ENCODE measurements at places on chromosomes 2 and 18. TPM values are rescaled to one million over a fixed set of nuclear protein-coding genes. Genes with fewer than 3 reads are reported as not detected.

GRCh38 chr18:10736984-10737383 lies 211.2 kb downstream of the NAPG start:
- no peak for DNase-seq

DNA sequence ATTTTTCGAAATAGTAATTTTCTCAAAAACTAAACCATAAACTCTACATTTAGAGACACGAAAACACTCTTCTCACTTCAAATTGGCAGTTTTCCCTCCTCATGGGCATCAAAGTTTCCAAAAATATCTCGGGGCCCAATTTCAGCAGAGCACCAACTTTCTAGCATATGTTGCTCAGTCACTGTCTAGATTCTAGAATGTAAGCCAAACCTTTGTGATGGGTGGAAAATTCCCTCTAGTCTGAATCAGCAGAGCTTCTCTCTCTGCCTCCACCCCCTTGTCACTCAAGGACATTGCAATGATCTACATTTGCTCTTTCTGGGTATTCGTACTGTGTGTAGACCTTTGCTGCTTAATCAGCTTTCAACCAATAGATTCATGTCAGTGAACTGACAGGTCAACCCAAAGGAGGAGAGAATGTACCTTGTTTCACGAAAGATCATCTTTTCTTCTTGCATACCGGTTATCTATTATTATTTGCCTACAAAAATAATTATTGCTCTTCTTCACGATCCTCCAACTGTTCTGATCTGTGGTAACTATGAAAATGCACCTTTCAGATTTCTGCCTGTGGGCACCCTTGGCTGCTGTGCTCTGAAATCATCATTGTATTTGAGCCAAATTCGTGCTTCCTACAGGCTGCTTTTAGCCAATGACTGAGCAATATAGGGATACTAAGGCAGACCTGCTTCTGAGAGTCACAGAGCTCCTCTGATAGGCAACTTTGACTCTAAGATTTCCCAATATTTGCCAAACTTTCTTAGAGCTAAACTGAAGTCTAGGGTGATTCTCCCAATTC lies 38.7 kb upstream of the GLS start:
- no peak for DNase-seq

DNA sequence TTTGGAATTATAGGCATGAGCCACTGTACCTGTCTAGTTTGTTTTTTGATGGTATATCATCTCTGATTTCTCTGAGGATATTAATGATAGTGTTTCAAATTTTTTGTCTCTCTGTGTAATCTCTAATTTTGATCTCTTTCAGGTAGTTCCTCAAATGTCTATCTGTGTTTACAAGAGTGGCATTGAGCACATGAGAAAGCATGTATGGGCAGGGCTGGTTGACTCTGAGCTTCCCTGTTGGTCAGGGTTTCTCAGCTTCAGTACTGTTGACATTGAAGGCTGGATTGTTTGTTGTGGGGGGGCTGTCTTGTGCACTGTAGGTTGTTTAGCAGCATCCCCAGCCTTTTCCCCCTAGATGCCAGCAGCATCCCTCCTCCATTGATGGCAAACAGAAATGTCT lies 79.9 kb downstream of the TMEM247 start:
- DNase-seq = no peak

DNA sequence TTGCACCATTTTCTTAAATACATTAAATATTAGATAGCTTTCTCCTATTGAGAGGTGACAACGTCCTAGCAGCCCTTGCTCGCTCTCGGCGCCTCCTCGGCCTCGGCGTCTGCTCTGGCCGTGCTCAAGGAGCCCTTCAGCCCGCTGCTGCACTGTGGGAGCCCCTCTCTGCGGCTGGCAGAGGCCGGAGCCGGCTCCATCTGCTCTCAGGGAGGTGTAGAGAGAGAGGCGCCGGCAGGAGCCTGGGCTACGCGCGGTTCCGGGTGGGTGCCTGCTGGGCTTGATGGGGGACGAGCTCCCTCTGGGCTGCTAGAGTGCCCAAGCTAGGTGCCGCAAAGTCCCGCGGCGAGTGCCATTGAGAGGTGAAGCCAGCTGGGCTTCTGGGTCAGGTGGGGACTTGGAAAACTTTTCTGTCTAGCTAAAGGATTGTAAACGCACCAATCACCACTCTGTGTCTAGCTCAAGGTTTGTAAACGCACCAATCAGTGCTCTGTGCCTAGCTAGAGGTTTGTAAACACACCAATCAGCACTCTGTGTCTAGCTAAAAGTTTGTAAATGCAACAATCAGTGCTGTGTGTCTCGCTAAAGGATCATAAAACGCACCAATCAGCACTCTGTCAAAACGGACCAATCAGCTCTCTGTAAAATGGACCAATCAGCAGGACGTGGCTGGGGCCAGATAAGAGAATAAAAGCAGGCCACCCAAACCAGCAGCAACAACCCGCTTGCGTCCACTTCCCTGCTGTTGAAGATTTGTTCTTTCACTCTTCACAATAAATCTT lies 3.1 kb downstream of the RPRD1A start:
- DNase-seq = no peak

DNA sequence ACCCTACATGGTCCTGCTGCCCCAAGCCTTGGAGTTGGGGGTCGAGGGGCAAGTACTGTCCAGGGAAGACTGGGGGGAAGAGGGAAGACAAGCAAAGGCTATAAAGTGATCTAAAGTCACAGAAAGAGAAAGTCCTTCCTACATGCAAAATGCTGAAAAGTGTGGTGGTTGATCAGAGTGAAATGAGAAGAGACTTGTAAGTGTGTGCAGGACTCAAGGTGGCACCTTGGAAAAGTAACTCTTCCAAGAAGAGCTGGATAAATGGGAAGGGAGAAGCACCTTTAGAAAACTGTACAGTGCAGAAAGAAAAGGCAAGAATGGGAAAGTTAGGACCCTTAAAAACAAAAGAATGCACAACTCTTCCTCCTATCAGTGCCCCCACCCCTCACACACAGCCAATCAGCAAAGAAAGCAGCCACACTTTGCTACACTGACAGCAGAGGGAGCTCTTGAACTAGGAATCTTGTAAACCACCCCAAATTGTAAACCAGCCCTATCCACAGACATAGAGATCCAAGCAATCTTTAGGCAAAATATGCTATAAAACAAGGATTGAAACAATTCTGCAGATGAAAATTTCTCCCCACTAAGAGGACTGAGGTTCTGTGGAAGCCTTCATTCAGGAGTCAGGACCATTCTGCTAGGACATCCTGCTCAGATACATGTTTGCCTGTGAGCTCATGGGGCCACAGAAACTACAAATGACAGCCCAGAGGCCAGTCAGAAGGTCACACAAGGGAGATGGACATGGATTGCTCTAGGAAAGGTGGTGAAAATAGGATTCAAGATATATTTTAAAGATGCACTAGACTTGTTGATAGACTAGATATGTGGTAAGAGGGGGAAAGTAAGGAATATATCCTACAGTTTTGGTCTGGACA lies 146.4 kb downstream of the FTCDNL1 start:
- no peak for DNase-seq

DNA sequence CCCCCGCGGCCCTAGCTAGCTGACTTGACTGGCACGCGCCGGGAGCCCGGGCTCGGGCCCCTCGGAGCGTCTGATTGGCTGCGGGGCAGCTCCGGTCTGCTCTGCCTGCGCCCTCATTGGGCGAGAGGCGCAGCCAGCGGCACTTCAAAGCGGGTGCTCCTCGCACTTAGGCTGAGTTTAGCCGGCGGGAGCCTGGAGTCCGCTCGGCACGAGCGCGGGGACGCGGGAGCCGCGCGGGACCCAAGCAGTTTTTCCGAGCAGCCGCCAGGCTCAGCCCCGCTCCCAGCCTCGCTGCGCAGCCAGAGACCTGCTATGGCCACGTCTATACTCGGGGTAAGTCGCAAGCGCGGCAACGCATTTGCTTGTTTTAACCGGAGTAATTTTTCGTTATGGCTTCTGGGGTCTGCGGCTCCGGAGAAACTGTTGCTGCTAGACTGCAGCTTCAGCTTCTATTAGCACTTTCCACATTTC lies at the start of gene SP9:
Gene SP9, plus strand, starts transcription at position 174 of the 471 bp plus-strand sequence. Its CDS starts 139 bp downstream, at position 313.
- no peak for DNase-seq

DNA sequence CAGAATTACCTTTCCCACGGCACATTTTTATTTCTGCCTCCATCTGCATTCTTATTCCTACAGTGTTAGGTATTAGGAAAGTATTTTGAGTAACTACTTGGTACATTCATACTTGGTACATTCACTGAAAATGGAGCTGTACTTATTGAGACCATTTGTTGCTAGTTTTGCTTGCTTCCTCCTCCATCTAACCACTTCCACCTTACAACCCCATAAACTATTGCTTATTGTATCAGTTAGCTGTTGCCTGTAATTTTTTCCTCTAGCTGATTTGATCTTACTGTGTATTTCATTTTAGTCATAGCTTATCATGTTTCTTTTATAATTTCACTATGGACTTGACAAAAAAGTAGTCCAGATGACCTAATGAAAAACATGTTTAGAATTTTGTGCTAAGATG lies 50.7 kb downstream of the AFTPH start:
- no peak for DNase-seq

DNA sequence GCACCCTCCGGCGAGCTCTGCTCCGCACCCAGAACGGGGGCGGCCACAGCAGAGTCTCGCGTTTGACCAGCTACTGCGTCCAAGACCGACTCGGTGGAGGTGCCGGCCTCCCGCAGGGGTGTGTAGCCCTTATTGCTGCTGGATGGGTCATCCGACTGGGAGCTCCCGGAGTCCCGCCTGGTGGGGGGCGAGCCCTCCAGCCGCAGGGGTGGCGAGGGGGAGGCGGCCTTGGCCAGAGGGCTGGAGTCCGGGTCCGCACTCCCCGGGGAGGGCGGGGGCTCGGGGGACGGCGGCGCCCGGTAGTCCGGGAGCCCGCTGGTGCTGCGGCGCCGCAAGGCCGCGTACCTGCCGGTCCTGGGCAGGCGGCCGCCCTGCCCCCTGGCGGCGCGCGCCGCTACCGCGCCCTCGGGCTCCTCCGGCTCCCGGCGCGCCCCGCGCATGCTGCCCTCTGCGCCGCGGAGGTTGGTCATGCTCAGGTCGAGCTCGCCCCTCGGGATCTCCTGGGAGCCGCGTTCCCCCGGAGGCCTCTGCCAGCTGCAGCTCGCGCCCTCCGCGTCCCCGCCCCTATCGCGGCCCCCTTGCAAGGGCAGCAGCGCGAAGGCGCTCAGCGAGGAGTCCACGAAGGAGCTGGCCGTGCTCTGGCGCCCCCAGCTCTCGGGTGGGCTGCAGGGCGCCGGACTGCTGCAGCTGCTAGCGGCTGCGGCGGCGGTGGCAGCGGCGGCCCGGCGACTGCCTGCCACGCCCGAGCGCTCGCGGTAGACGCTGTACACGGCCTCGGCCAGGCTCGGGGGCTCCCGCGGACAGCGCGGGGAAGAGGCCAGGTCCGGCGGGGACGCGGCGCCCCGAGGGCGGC lies 4.8 kb downstream of the TMEM200C start:
- peak; percentile 89 for DNase-seq

DNA sequence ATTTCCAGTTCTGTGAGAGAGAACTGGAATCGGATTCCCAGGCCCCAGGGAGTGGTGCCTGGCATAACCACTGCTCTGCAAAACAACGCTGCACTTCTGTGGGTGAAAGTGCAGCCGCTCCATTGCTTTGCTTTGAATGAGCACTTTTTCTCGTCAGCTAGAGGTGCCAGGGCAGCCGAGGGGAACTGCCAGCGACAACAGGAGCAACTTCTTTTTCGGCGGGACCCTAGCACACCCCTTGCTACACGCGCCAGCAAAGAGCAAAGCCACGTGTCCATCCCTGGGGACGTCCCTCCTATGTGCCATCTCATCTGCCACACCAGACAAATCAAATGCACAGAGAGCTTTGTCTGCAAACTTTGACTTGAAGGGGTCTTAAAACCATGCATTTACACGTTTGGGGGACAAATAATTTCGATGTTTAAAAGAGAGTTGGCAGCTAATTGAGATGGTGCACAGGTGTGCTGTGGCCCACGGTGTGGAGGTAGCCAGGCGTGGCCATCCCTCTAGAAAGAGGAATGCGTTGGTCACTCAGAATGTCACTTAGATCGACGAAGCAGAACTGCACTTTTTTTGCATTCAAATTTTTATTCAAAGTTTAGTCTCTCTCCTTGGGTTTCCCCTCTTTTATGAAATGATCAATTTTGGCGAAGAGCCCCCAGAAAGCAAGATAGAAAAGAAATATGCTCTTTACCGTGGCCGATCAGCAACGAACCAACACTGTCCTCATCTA lies 151.8 kb downstream of the MBP start:
- DNase-seq = no peak

- no peak for DNase-seq
Measured at GRCh38 chr2:188902901-188903491, 71.2 kb upstream of the COL3A1 start.

- DNase-seq = no peak
Measured at GRCh38 chr2:97760480-97761049, 47.2 kb downstream of the ZAP70 start.

Gene DCDC2C
- total RNA-seq = not detected

DNA sequence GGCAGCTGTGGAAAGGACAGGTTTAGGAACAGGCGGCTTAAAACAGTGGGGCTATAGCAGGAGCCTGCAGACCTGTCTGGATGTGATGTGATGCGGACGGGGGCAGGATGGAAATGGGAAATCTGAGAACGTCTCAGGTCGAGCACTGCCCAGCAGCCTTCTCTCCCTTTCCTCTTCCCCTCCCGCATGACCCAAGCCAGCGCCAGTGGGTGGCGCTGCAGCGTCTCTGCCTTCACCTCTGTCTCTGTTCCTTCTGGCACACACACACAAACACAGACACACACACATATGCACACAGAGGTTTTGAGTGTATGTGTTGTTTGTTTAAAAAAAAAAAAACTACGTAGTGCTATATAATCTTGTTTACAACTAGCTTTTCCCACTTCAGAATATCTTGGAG lies 82.0 kb upstream of the SLC66A3 start:
- peak; percentile 73 for DNase-seq

GRCh38 chr2:13676269-13676668 lies 956.2 kb upstream of the LRATD1 start:
- no peak for DNase-seq

Gene NEMP2
- 6.5 TPM for total RNA-seq

DNA sequence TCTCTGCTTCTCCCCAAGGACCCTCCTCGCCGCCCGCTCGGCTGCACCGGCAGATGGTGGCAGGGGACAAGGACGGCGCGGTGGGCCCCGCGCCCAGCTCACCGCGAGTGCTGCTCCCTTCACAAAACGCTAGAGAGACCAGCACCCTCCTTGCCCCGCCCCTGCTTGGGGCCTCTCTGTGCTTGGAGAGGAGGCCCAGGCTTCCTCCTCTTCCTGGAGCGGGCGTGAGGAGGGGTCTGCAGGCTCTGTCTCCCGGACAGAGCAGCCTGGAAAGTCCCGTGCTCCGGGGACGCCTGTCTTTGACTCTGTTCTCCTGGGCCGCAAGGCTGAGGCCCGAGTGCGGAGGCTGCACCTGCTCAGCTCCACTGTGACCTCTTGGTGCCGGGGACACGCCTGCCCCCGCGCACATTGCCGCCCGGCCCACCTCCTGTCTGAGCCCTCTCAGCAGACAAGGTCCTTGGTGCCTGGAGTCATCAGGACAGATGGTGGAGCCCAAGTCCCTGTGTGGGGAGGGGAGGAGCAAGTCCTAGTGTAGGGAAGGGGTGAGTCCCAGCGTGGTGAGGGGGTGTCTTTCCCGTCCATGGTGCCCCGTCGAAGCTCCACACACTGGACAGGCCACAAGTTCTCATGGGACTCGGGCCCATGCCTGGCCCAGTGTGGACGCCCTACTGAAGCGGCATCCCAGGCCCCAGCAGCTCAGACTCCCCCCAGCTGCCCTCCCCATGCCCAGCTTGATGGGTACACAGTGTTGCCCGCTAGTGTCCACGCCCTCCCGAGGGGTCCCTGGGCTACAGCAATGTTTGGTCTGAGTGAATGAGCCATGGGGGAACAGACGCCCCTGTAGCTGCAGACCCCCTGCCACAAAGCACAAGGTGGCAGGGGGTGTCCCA lies 33.8 kb downstream of the RTP5 start:
- DNase-seq = peak; percentile 82

Gene RGPD4
- total RNA-seq = not detected

Gene TIGD1
- 2.2 TPM for total RNA-seq

GRCh38 chr2:224909885-224910573 lies 132.2 kb downstream of the DOCK10 start:
- DNase-seq = no peak

Gene LRP1B
- 0.22 TPM for total RNA-seq

Measured in mesenteric fat pad (tissue), 1 donor.